Inflammatory macrophage treated with lipopolysaccharide for 1 hour (primary cell): ENCODE measurements at places on chromosomes 6 and 20.

DNA sequence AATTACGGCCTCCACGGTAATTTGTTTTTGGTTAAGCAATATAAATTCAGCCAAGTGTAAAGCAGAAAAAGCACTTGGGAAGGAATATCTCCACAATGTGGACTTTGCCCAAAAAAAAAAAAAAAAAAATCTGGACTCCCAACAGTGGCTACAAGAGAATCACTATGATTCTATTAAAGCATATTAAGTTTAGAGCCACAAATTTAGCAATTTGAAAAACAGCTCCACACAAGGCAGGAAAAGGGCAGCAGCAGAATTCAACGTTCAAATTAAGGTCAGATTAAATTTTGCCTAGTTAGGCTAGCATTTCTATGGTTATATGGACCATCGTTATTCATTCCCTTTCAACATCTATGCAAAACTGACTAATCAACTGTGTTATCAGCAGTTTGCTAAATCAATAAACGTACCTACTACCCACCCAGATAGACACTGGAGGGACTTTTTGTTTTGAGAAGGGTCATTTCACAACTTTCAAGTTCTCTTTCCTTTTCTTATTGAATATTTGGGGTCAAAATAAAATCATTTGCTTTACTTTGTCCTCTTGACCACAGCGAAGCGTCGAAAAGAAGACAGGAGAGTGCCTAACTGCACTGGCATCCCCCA lies 1.0 kb downstream of the MCM9 start:
- no peak for DNase-seq

- DNase-seq, result no peak
These were observed 96.0 kb downstream of the SOBP start for GRCh38 chr6:107585815-107586435.

DNA sequence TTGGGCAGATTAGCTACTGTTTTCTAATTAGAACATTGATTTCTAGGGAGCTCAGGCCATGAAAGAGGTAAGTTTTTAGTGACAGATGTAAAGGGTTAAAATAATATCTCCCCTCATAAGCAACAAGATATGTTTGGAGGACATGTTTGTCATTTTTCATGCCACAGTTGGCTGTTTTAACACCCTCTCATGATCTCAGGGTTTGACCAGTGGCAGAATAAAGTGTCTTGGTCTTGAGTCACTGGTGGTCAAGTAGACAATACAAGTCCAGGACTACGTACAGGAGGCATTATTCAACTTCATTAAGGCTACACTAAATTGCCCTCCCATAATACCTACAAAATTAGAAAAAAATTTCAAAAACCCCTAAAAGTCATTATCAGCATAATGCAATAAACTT lies 92.6 kb downstream of the F13A1 start:
- DNase-seq, result no peak

GRCh38 chr6:41466437-41466990 lies 79.7 kb upstream of the FOXP4 start:
- peak; percentile 66 for DNase-seq

DNA sequence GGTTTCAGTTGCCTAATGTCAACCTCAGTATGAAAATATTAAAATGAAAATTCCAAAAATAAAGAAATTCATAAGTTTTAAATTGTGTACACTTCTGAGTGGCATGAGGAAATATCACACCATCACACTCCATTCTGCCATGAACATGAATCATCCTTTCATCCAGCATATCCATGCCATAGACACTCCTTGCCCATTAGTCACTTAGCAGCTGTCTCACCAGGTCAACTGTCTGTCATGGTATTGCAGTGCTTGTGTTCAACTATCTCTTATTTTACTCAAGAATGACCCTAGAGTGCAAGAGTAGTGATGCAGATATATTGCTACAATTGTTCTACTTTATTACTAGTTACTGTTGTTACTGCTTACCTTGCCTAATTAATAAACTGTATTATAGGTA lies 712.4 kb downstream of the EPHA7 start:
- DNase-seq, result no peak

- no peak for DNase-seq
These were observed 62.6 kb downstream of the RIN2 start for GRCh38 chr20:19820555-19821211.

- DNase-seq, result no peak
These were observed 231.0 kb downstream of the SOD2 start for GRCh38 chr6:159461998-159462397.

- no peak for DNase-seq
These were observed 115.8 kb downstream of the FOXO3 start for GRCh38 chr6:108676555-108676954.

- peak; percentile 81 for DNase-seq
These were observed 3.5 kb downstream of the SOBP start for GRCh38 chr6:107493158-107494057.

DNA sequence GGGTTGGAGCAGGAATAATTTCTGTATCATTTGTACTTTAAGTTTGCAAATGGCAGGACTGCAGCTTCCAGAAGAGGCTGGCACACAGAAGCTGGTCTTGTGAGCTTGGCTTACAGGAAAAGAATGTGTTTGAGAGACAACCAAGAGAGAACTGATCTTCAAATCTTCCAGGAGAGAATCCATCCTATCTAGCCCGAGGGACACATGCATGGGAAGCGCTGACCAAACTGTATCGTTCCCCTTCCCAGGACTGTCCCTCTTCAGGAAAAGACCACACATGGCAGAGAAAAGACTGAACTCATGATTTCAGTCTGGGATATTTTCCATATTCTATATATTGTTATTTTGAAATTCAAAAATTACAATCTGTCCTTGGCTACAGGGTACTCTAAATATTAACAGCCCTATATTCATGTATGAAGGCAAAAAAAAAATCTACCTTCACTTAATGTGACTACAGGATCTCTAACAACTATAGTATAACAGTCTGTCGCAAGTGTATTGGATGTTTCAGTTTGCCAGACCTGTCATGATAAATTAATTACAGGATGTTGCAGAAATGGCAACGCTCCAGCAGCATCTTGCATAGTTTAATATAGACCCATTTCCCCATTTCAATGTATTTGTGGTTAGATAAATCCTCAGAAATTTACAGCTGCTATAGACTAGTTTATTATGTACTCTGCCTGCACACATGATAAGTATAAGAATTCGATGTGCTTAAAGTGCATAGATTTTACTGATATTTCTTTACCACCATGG lies 99.4 kb downstream of the MYB start:
- peak; percentile 50 for DNase-seq

DNA sequence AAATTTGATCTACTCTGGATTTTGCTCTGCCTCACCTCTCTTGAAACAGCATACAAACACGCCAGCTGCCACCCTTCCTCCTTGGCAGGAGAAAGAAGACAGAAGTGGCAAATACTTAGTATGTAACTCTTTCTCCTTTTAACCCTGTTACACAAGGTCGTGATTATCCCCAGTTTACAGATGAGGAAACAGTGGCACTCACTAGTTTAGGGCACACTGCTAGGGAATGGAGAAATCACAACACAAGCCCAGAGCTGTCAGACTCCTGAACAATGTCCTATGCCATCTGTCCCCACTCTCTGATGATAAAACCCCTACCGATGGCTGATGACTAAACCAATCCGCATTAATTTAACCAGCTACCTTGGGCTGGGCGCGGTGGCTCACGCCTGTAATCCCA lies 79.7 kb downstream of the FGD2 start:
- peak; percentile 83 for DNase-seq
